ENCODE measurements at places on chromosomes 4 and X. TPM values are rescaled to one million over a fixed set of nuclear protein-coding genes. Genes with fewer than 3 reads are reported as not detected.

The ANKRD17 gene
- total RNA-seq = 70.4 TPM

The SPANXD gene
- total RNA-seq = not detected

DNA sequence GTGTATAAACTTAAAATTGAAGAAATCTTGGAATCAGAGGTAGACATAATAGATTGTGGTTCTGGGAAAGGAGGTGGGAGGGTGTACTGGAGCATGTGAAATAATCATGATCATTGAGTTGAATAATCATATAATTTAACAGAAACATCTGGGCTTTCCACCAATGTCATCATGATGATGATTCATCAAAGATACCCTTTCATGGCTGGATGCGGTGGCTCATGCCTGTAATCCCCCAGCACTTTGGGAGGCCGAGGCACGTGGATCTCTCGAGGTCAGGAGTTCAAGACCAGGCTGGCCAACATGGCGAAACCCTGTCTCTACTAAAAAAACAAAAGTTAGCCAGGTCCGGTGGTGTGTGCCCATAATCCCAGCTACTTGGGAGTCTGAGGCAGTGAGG is 6.7 kb upstream of the RUFY3 start:
- no peak for DNase-seq

GRCh38 chr4:128517739-128518510 is 230.3 kb upstream of the PGRMC2 start:
- peak; percentile 54 for DNase-seq

GRCh38 chr4:25500626-25501316 is 123.7 kb downstream of the ANAPC4 start:
- no peak for DNase-seq

- no peak for DNase-seq
Measured at GRCh38 chrX:74890676-74891430, 34.4 kb downstream of the NEXMIF start.

DNA sequence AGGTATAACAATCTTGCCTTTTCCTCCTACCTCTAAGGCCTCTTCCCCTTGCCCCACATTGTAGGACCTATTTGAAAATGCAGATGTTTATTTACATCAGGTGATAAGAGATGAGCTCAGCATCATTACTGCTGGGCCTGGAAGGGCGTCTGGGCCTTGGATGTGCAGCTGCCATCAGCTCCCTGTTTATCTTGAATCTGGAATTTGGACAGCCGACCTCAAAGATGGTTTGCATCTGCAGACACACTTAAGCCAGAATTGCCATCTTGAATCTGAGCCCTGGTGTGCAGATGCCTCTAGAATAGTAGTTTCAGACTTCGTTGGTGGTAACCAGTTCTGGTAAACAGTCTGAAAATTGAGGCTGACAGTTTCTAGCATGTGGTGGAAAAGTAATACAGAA is 59.0 kb downstream of the FAM193A start:
- DNase-seq = no peak

DNA sequence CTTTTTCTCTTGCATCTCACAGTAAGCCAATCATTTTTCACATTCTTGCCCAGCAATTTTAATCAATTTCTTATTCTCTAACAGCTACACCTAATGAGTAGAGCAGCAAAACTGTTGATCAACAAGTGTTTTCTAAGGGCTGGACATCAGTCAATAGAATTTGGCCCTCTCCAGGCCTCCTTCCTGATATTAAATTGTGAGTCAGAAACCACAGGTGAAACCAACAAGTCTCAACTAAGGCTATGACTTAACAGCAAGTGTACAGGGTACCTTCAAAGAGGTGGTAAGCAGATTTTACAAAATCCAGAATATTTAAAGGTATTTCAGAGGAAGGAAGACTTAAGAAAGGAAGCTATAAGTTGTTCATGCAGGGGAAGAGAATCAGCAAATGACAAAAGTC is 156.5 kb upstream of the ARHGAP24 start:
- no peak for DNase-seq

- no peak for DNase-seq
Measured at GRCh38 chr4:69563424-69563823, 67.7 kb upstream of the UGT2B4 start.

- no peak for DNase-seq
Measured at GRCh38 chr4:154503598-154503997, 12.0 kb upstream of the DCHS2 start.

DNA sequence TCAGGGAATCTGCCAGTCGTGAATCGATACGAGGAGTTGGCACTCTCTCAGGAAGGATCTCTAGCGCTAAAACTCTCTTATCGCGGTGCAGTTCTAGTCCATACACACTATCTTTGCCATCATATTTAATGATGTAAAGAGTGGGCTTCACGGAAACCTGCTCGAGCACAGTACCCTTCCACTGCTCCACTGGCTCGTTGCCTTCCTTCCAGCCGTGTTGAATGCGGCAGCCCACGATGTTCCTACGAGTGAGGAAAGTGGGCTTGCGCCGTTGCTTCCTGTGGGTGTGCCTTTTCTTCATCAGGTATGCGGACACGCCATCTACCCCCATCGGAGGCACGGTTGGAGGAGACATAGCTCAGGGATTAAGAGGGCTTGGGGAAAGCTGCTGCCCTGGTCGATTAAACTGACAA is 661 bp downstream of the SPIN4 start:
- DNase-seq = no peak

DNA sequence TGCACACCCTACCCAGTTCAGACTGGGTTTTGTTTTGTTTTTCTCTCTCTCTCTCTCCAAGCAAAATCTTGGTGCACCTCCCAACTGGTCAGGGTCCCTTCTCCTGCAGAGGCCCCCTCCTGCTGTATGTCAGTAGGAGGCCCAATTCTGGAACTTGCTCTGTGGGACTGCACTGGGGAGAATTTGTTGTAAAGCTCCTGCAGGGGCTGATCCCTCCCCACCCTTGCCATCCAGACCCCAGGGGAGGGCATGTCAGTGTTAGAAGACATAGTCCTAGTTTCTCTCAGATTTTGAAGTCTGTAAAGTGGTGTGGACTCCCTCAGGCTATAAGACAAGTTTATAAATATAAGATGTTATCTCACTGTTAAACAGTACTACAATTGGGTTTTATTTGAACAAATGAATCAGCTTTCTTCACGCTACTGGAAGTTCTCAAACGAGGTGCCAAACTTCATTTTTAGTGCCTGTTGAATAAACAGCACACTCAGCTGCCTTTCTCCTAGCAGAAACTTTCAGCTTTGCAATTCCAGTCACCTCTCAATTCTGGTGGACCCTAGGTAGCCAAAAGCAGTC is 88.6 kb upstream of the FRMPD3 start:
- no peak for DNase-seq
